ENCODE measurements at places on chromosomes 1 and 21.

DNA sequence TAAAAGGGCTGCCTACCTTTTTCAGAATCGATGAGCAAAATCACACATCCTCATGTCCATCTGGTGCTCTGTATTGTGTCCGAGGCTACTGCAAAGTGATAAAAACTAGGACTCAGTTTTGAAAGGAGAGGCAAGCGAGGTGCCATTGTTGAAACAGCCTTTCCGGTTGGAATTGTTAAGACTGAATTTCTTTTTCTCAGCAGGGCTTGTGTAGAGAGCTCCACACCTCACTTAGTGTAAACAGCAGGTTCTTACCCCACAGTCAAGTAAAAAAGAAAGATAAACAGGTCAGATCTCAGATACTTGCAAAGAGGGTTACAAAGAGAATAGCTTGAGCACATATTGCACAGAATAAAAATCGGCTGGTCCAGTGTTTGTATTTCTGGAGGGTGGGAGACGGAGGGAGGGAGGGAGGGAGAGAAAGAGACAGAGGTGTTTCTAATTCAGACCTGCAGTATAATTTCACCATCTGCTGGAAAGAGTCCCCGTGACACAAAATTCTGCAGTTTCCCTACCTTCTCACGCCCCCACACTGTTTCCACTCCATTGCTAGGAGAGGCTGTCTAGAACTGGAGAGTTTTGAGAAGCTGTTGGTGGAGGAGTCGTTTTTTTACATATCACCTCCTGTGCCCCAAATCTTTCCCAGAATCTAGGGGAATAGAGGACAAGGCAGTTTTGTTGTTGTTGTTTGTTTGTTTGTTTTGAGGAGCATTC, 82.5 kb downstream of the EDEM3 start:
- no peak for DNase-seq

GRCh38 chr21:45405271-45405818, 380 bp downstream of the COL18A1 start:
- DNase-seq, result peak; percentile 74

GRCh38 chr1:94036730-94037129, 84.2 kb downstream of the ABCA4 start:
- no peak for DNase-seq

- DNase-seq, result no peak
Measured at GRCh38 chr1:235923466-235924021, 56.8 kb upstream of the LYST start.

DNA sequence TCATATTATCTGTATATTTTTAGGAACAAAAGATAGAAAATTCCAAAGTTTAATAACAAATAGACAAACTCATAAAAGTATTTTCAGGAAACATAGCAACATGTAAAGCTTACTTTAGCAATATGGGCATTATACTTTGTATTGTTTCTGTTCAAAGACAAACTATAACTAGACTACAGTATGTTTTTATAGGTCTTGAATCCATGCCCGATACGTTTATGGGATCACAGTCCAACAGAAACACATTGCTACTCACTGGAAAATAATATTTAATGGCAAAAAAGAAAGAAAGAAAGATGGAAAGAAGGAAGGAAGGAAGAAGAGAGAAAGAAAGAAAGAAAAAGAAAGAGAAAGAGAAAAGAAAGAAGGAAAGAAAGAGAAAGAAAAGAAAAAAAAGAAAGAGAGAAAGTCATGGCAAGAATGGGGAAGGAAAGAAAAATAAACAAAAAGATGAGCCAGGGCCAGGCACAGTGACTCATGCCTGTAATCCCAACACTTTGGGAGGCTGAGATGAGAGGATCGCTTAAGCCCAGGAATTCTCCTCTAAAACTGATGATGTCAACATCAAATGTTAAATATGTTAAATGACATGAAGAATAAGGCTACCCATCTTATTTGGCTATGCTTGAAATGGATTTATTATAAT, 32.7 kb downstream of the TM2D1 start:
- DNase-seq, result no peak

DNA sequence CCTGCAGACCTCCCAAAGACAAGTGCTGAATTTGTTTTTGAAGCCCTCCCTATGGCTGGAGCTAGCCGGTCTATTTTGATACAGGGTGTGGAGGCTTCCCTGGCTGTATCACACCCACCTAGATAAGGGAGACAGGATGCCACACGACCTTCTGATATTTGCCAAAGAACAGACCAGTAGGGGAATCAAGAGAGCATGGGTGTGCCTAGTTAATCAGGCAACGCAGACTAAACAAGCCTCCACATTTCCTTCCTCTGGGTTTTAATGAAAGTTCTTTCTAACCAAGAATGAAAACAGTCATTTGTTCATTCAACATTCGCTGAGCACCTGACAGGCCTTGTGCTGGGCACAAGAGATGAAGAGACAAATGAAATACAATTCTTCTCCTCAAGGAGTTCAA, 446.8 kb downstream of the PLPP3 start:
- DNase-seq, result no peak

DNA sequence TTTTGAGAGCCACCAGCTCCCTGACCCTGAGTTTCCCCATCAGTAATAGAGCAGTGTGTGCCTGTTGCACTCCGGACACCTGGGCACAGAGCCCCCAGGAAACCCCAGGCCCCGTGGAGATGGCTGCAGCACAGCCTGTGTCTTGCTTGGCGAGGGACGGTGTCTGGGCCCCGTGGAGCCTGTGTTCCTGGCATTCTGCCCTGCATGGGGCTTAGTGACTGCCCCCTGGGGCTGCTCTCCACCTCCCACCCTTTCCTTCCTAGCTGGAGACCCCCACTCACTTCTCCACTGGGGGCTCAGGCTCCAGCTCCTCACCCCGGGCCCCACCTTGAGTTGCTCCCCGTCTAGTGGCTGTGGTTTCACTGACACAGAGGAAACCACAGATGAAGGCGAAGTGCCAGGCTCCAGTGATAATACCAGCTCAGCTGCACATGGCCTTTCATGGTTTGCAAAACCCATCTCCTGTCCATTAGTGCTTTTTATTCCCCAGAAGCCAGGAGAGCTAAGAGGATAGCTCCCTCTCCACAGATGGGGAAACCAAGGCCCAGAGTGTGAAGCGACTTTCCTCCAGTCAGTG, 39.4 kb downstream of the DMRTB1 start:
- no peak for DNase-seq

GRCh38 chr1:53641481-53642214, 97.3 kb downstream of the GLIS1 start:
- no peak for DNase-seq

DNA sequence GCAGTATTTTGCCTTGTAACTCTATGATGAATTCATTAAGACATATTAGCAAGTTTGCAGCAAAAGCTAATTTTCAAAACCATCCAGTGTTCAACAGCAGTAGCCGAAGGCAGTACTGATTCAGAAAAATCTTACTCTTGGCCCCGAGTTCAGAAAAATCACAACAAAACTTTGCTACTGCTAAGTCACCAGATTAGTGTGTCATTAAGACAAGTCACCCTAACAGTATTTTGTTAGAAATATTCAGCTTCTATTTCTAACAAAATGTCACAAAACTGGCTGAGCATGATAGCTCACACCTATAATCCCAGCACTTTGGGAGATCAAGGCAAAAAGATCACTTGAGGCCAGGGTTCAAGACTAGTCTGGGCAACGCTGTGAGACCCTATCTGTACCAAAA, 8.2 kb downstream of the GTF2B start:
- no peak for DNase-seq

DNA sequence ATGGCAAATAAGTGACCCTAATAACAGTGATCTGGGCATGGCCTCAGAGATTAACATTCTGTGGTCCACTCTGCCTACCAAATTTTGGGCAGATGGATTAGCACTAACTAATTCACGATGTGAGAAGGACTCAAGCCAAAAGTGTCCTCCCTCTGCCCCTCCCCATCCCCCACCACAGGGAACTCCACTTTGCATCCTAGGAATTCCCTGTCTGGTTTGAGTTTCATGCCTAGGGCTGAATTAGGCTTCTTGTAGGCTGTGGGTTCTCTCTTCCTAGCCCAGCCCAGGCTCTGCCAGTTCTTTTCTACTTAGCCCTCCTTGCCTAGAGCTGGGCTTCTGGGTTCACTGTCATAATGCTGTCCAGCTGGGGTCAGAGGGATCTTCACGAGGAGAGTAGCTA, 64.1 kb downstream of the ATP2B4 start:
- DNase-seq, result no peak

DNA sequence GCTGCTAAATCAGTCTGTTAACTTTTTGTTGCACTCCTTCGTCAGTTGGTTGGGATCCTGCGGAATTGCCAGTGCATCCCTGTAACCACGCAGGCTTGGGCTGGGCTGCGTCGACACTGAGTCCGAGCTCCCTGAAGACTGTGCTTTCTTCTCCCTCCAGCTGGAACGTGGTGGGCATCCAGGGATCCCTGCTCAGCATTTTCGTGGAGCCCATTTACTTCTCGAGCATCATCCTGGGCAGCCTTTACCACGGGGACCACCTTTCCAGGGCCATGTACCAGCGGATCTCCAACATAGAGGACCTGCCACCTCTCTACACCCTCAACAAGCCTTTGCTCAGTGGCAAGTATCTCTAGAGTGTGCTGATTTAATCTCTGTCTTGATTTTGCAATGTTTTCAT, 83.3 kb downstream of the POFUT2 start:
- DNase-seq, result no peak

DNA sequence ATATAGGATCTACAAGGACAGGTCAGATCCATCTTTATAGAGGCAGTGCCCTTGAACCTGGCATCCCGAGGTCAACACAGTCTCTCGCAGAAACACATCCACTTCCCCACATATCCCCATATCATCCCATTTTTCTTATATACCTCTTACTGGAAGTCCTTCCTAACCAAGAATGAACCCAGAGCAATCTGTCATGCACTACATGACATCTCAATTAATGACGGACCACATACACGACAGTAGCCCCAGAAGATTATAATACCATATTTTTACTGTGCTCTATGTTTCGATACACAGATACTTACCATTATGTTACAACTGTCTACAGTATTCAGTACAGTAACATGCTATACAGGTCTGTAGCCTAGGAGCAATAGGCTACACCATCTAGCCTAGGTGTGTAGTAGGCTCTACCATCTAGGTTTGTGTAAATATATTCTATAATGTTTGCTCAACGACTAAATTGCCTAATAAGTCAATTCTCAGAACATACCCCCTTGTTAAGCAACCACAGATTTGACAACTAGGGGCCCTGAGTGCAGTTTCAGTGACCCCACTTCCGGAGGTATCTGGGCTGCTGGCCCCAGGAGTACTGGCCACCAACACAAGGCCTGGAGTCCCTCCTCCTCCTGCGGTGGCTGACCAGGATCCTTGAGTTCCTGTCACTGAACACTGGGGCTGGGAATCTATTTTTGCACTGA, 28.1 kb downstream of the PTPN14 start:
- DNase-seq, result no peak

- DNase-seq, result no peak
Measured at GRCh38 chr1:94980582-94981574, 54.0 kb upstream of the CNN3 start.

- DNase-seq, result peak; percentile 65
Measured at GRCh38 chr1:147598621-147599361, 57.5 kb downstream of the BCL9 start.

- DNase-seq, result peak; percentile 89
Measured at GRCh38 chr1:108646648-108647269, 14.1 kb downstream of the HENMT1 start.

DNA sequence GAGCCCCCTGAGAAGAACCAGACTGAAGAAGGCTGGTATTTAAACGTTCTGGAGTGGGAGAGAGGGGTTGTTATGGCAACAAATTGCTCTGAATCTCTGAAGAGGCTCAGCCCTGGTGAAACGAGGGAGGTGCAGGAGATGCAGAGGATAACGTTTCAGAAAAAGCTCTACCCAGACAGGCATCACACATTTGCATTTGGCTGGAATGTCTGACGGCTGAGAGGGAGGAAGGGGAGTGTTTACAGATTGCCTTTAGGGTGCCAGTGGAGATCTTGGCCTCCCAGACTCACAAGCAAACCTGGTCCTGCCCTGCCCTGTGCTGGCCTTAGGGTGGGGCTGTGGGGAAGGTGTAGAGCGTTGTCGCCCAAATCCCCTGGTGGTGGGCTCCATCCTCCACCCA, 169.0 kb upstream of the AJAP1 start:
- DNase-seq, result no peak

GRCh38 chr1:113938192-113938591, 9.1 kb downstream of the HIPK1 start:
- DNase-seq, result no peak

- DNase-seq, result no peak
Measured at GRCh38 chr21:26028183-26028582, 142.4 kb downstream of the APP start.

DNA sequence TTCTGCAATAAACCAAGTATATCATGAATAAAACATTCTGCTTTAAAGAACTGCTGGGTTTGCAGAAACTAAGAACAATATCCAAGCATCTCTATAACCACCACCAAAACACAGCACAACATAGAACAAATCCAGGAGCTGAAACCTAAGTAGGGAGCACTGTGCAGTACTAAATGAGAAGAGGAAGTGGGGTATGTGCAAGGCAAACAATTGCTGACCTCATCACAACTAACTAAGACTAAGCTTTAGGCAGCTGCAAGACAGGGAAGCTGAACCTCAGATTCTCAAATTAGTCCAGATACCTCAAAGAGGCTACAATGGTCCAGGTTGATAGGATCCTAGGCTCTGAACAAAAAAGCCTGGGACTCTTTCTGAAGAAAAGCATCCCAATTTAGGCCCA, 172.6 kb downstream of the SLC44A5 start:
- no peak for DNase-seq

GRCh38 chr21:39685991-39686390, 59.0 kb upstream of the IGSF5 start:
- DNase-seq, result no peak
